Right forelimb (tissue), 1 donor: ENCODE measurements at places on chromosomes 4 and X.
A peak's percentile ranks its signal among the peaks of the same experiment; 100 is the strongest.

GRCh38 chrX:53606456-53606855 is 80.1 kb downstream of the HUWE1 start:
- DNase-seq: no peak

GRCh38 chrX:77398330-77398954 is 48.7 kb upstream of the FGF16 start:
- DNase-seq: no peak

- DNase-seq: no peak
Observed at GRCh38 chr4:99961711-99962110, 11.6 kb upstream of the H2AZ1 start.

- no peak for DNase-seq
Observed at GRCh38 chrX:100381619-100382018, 28.5 kb downstream of the PCDH19 start.

- DNase-seq: no peak
Observed at GRCh38 chr4:30950737-30951136, 230.6 kb downstream of the PCDH7 start.

DNA sequence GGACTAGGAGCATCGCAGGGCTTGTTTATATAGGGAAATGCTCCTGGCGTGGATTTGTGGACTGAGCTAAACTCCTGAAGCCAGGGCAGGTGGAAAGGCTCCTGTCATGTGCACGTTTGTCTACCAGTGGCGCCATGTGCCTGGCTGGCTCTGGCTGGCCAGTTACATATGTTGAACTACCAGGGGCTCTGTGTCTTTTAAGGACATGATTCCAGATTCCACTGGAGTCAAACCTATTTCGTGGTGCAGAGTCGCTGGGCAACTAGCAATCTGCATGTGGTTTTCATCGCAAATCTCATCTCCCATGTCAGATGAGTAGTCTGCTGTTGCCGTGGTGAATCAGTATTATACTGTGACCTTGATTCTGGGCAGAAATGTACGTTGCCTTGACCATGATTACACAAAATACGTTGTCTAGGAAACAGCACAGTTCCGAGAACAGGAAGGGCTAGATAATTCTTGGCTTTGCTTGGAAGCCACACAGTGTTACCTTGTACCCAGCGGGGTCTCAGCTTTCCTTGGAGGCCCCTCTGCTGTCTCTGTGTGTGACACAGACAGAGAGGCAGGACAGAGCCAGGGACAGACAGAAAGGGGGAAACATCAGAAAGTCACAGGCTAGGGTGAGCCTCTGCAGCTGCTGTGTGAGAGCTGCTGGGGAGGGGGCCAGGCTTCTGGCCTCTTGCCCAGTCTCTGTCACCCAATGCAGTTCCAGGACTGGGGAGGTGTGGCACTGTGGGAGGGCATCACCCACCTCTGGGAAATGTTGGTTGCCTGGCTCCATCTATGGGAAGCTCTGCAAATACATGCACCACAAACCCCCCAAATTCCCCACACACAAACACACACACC is 19.2 kb downstream of the PNMA6E start:
- DNase-seq: peak; percentile 82

DNA sequence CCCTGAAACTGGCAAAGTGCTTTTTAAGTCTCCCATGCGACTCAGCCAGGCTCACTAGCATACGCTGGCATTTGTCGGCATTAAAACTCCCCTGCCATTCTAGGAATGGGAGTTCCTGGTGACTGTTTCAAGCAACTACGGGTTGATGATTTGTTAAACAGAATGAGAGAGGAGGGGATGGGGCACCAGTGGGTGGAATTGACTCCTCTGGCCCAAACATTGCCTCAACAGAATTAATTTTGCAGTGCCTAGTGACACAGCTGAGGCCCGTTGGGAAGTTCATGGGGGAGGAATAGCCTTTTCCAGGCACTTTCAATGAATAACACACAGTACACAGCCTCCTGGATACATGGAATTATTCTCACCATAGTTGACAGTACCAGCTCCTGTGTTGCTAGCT is 30.1 kb downstream of the NEUROG2 start:
- no peak for DNase-seq

DNA sequence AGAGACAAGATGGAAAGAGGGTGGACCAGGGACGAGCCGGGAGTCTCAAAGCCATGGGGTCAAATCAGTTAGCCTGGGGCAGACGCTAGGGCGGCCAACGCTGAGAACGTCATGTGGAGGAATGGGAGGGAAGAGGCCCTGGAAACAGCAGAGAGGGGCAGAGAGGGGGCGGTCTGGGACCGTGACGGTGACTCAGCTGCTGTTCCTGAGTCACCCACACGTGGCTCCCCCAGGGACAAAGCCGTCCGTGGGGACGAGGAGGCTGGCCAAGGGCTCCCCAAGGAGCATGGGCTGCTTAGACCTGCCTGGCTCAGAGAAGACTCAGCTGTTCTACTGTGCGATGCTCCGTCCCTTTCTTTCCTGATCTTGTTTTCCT is 108.4 kb upstream of the LRPAP1 start:
- DNase-seq: no peak
